Stimulated activated CD4-positive, alpha-beta T cell treated with anti-CD3 and anti-CD28 coated beads, TNF-alpha, amount 100 ng/mL, for 4 hours (primary cell): ENCODE measurements at places on chromosomes 11 and 22.

DNA sequence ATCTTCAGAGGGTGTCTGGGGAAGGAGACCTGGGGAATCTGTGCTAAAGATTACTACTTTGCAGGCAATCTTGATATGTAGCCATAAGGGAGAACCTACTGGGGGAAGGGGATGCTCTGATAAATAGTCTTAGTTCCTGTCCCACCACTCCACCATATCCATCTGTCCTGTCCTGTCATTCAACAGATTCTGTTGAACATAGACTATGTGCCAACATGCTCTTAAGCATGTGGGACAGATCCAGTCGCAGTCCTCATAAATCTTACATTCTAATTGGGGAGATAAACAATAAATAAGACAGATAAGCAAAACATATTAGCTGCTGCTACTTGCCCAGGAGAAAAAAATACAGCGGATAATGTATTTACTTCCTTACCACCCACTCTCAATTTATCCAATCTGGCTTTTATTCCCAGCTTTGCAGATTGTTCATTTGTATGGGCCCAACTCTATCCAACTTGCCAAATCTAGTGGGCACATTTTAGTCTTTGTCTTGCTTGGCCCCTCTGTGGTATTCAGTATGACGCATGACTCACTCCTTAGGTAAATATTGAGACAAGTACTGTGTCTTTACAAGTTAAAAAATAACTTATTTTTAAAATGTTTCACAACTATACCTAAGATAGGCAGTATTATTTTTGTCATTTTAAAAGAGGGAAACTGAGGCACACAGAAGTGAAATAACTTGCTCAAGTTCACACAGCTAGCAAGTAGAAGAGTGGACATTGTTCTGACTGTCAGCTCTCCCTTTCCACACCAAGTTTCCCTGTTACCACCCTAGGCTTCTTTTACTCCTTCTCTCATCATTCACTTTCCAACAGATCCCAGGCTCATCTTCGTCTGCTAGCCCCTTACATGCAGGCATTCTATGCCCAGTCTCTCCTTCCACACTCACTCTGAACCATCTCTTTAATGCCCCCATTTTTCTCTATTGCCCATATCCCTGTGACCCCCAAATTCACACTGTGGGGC, 133.6 kb upstream of the SESN3 start:
- no peak for DNase-seq

- DNase-seq = no peak
Observed at GRCh38 chr11:71282581-71283351, 30.4 kb upstream of the SHANK2 start.

DNA sequence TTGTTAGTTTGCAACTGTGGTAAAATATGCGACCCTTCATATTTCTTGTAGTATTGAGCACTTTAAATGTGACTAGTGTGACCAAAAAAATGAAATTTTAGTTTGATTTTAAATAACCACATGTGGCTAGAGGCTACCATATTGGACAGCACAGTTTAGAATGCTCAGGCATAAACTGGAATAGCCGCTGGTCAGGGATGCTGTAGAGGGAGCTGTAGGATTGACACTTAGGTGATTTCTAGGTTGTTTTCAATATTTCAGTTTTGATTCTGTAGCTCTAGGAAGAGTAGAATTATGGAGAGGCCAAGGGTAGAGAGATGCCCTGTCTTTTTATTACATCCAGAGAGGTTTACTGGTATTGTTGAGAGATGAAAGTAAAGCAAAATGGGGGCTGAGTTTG, 10.8 kb upstream of the VSIG10L2 start:
- no peak for DNase-seq

- no peak for DNase-seq
Observed at GRCh38 chr11:47768101-47768612, 1.0 kb upstream of the FNBP4 start.

GRCh38 chr11:104390651-104391050, 226.7 kb upstream of the PDGFD start:
- DNase-seq = no peak

DNA sequence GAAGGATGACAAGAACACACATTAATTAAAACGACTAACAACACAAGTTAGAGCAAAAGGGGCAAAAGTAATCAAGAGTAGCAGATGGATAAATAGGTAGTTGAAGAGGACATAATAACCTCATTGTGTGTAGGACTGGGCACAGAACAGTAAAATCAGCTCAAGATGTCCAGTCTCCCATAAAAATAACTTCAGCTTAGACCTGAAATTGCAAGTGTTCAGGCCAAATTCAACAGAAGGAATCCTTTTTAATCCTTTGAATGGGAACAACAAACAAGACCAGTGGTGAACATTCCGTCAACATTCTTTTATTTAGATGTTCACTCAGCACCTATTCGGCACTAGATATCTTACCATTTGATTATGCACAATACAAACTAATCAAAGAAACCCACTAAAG, 4.4 kb downstream of the MTMR2 start:
- DNase-seq = no peak

DNA sequence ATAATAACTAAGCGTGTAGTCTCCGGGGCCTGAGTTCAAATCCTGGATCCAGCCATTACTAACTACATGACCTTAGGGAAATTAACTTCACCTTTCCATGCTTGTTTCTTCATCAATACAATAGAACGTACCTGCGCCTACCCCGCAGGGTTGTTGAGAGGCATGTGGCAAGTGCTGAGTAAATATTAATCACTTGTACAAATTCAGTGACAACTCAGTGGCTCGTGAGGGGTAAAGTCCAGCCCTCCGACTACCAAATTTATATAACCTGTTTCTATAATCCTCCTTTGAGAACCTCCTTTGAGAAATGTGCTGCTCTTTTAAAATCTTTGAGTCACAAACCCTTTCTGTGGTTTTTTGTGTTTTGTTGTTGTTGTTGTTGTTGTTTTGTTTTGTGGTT, 49.8 kb downstream of the FEZ1 start:
- DNase-seq = no peak

DNA sequence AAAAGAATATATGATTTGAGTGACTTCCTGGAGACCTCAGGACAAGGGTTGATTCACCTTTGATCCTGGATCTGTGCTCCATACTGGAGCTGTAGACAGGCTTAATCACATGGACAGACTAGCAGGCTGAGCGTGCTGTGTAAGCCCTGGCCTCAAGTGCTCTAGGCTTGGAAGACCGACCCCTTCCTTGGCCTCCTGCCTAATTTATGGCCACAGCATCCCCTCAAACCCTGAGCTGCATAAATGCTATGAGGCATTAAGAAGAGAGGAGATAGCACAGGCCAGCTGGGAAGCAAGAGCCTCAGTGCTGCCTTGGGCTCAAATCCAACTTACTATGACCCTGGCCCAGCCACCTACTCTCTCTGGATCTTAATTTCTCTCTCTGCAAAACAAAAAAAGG, 385.1 kb downstream of the BUD13 start:
- no peak for DNase-seq

DNA sequence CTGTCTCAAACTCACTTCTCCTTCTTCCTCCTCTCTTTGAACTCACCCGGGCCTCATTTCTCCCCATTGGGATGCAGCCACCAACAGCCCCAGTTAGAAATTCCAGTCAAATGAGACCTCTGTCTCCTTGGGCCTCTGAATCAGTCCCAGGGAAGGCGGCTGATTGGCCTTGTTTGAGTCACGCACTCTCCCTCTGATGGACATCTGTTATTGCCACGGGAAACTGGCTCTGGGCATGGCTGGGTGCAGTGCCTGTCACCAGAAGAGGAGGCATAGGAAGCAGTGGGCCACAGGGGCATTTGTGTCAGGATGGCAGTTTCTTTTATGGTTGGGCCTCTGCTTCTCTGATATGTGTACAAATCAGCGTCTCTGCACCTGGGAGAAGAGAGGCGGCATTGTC, 9.6 kb upstream of the WNT11 start:
- DNase-seq = no peak

GRCh38 chr11:14081581-14082231, 119.2 kb downstream of the SPON1 start:
- no peak for DNase-seq

- DNase-seq = no peak
Observed at GRCh38 chr22:46467006-46467405, 70.4 kb downstream of the CELSR1 start.

- no peak for DNase-seq
Observed at GRCh38 chr11:115100706-115101105, 403.5 kb downstream of the CADM1 start.

- no peak for DNase-seq
Observed at GRCh38 chr11:73553266-73553665, 44.6 kb downstream of the FAM168A start.

DNA sequence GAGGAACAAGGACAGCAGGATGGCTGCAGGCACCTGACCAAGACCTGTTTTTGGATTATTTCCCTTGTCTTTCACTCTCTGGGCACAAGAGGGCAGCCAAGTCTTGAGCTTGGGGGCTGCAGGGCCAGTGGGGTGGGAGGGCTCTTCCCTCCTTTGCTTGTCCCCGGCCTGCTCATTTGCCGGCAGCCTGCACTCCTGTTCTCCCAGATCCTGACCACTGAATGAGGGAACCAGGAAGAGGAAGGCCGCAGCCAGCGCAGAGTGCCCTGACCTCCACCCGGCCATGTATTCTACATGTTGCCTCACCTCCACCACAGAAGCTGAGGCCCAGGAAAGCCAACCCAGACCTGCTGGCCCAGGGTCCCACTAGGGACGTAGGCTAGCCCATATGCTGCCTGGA, 15.5 kb upstream of the NNMT start:
- no peak for DNase-seq
